ENCODE measurements at places on chromosomes 16 and 17.

GRCh38 chr17:54439816-54440215, 460.8 kb upstream of the TOM1L1 start:
- no peak for DNase-seq

- no peak for DNase-seq
These were observed 2.5 kb downstream of the SEC14L1 start for GRCh38 chr17:77143306-77143705.

DNA sequence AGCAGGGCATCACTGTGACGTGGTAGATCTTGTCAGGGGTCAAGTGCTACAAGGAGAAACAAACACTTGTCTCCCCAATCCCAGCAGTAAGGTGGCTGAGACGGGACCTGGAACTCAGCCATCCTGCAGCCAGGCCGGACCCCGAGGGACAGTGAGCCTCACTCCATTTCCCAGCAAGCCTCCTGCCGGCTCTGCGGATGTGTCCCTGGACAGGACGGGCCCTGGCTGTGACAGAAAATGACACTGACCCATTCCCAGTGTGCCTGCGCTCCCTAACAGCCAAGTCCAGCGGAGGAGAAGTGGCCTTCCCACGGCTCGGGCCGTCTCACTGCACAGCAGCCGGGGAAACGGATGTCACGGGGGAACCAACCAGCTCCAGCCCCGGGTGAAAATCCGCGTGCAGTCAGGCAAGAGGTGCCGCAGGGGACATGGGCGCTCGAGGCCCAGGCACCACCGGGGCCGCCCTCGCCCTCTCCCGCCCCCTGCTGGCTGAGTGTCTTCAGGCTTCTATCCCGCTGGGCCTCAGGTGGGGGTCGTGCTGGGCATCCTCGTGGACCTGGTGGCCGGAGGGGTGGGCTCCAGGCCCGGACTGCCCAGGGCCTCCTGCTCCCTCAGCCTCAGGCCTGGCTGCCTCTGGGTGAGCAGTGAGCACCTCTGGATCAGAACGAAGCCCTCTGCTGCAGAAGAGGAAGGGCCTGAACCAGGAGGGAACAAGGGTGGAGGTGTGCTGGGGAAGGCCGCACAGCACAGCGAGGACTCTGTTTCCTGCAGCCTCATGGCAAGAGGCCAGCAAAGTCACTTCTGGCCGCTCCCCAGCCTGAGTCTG, 6.7 kb downstream of the HAGHL start:
- DNase-seq: no peak

GRCh38 chr17:80704894-80705293, 160.3 kb downstream of the RPTOR start:
- no peak for DNase-seq

GRCh38 chr17:9132944-9133610, 111.8 kb downstream of the NTN1 start:
- no peak for DNase-seq

DNA sequence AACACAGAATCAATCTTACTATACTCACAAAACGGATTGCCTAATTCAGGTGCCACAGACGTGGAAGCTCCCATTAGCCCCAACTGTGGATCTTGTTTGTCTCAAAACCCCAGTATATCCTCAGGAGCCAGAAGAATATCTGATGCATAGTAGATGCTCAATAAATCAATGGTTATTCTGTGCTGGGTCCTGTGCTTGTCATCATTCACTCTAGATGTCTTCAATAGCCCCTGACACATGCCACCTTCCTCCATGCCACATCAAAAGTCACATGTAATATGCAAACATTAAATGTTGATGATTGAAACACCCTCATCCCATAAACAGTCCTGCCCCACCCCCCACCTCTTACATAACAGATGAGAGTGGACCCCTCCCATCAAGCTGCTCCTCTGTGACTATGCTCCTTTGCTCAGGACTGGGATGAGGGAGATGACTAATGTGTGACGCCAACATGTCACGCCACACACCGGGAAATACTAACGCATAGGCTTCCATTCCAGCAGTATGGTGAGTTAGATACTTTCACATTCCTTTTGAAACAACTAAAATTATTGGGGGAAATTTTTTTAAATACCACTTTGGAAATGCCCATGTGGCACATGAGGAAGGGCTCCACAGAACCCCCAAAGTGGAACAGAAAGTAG, 267.6 kb upstream of the SDK2 start:
- DNase-seq: no peak

GRCh38 chr17:68365469-68365868, 74.2 kb downstream of the ARSG start:
- no peak for DNase-seq

DNA sequence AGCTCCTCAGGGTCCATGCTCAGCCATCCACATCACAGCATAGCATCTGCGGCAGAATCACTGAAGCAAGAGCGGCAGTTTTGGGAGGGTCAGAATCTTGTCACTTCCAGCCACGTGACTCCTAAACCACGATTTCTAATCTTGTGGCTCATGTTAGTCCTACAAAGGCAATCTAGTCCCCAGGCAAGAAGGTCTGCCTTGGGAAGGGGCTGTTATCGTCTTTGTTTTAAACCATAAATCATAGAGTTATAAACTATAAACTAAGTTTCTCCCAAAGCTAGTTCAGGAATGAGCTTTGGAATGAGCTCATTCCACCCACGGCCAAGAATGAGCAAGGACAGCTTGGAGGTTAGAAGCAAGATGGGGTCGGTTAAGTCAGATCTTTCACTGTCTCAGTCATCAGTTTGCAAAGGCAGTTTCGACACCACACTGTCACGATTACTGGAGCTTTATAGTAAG, 20.8 kb upstream of the DNAH17 start:
- no peak for DNase-seq

All from T-helper 2 cell (primary cell).